Naive thymus-derived CD4-positive, alpha-beta T cell (primary cell): ENCODE measurements at places on chromosomes 4 and X. TPM values are rescaled to one million over a fixed set of nuclear protein-coding genes. Genes with fewer than 3 reads are reported as not detected.

DNA sequence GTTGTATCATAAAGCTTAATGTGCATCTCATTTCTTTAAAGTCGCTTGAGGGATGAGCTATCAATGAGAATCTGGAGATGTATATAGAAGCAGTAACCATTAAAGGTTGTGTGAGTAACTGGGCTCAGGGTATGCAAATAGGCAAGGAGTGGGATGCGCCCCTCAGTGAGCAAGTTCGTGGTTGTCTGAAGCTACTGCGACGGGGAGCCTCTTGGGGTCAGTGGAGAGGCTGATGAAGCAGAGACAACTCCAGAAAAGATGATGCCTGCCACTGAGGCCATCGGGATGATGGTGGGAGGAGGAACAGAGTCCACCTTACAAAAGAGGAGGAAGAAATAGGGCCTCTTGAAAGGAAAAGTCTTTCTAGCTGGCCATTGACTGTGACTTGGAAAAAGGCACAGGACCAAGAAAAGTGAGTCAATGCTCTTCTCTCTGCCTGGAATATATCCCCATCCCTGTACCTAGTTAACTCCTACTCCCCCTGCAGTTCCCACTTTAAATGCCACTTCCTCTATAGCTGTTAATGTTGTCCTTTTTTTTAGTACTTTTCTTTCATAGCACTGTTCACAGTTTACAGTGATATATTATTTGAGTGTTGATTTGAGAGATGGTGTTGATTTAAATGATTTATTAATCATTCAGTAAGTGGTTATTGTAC is 51.4 kb upstream of the LSM6 start:
- no peak for DNase-seq
- no peaks in the 10 kb centered on the region for H3K27me3 ChIP-seq
- H3K36me3 ChIP-seq: no peaks in the 10 kb centered on the region
- no peak overlapping the region for H3K27ac ChIP-seq

DNA sequence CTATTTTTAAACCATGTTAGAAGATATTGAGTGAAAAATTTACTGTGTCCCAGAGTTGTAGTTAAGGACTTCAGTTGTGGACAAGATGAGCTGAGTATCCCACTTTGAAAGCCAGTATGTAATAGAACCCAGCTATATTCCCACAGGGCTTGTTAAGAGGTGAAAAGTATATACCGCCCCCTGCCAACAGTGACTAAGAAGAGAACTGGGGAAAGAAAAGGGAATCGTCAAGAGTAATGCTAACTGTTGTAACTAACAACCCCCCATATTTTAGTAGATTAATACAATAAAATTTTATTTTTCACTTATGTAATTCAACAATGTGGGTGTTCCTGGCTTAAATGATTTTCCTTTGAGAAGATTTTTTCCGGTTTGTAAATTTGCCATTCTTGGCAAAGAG is 250.4 kb upstream of the GIMD1 start:
- no peaks in the 10 kb centered on the region for H3K27me3 ChIP-seq
- no peaks in the 10 kb centered on the region for H3K4me1 ChIP-seq
- no peak for DNase-seq
- no peak overlapping the region for H3K27ac ChIP-seq

GRCh38 chr4:79317711-79318110 is 8.2 kb downstream of the NAA11 start:
- DNase-seq: no peak
- H3K4me1 ChIP-seq: no peaks in the 10 kb centered on the region
- no peak overlapping the region for H3K27ac ChIP-seq
- H3K36me3 ChIP-seq: no peaks in the 10 kb centered on the region
- no peak overlapping the region for H3K4me3 ChIP-seq
- peaks cover 3% of the 10 kb centered on the region for H3K27me3 ChIP-seq

Gene CT83
- total RNA-seq: not detected

Gene HMX1
- not detected in 2 replicates for total RNA-seq

Gene SLC7A11
- 0.21 TPM for total RNA-seq

Gene NR0B1
- not detected for total RNA-seq

DNA sequence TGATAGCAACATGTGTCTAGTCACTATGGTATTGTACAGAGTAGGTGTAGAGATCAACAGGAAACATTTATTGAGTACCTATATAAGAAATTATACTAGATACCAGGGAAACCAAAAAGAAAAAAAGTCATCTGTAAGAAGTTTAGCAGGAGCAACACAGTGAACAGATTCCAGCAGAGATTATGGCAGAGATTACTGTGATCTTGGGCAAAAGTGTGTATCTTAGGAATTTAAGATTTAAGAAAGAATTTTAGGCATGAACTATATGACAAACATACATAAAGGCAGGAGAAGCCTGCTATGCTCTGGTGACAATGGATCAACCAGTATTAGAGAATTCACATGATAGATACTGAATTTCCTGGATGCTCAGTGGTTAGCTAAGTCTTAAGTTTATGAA is 37.9 kb downstream of the SNCA start:
- no peaks in the 10 kb centered on the region for H3K27me3 ChIP-seq
- H3K36me3 ChIP-seq: no peaks in the 10 kb centered on the region
- no peaks in the 10 kb centered on the region for H3K4me1 ChIP-seq
- no peak for DNase-seq

Gene MAGEA1
- total RNA-seq: not detected

DNA sequence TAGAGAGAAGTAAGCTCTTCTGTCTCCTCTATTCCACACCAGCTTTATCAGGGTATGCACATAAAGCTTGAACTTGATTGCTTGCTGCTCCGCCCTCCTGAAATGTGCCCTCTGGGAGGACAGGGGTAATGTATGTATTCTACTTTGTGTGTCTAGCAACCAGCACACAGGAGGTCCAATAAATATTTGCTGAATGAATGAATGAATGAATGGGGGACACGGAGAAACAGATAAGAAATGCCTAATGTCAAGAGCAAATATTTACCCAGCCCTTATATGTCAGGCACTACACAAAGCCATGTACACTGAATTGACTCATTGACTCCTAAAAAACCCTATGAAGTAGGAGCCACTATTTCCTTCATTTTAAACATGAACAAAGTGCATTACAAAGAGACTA is 2.3 kb upstream of the MSL3 start:
- no peaks in the 10 kb centered on the region for H3K36me3 ChIP-seq
- no peaks in the 10 kb centered on the region for H3K27me3 ChIP-seq
- no peaks in the 10 kb centered on the region for H3K4me1 ChIP-seq
- H3K4me3 ChIP-seq: no peak overlapping the region
- DNase-seq: no peak

GRCh38 chr4:106149026-106149425 is 167.0 kb downstream of the TBCK start:
- no peaks in the 10 kb centered on the region for H3K36me3 ChIP-seq
- H3K27me3 ChIP-seq: no peaks in the 10 kb centered on the region
- no peaks in the 10 kb centered on the region for H3K4me1 ChIP-seq
- H3K4me3 ChIP-seq: no peak overlapping the region
- no peak for DNase-seq

Gene ADH1C
- total RNA-seq: not detected

Gene GPAT3
- 3.0 TPM for total RNA-seq

DNA sequence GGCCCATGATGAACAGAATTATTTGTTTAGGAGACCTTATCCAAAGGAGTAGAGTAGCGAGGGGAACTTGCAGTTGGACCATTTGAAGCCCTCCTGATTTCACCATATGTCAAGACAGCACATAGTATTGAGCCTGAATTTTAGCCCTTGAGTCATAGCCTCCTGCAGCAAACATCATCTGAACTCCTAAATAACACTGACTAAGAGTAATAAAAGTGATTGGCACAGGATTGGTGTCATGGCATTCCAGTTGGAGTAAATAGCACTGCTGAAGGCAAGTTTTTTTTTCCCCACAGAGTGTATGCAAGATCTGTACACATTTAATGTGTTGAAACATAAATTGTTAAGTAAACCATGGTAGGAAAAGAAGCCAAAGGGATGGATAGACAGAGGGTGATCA is 89.0 kb downstream of the COMMD8 start:
- DNase-seq: no peak
- H3K27ac ChIP-seq: no peak overlapping the region
- no peaks in the 10 kb centered on the region for H3K27me3 ChIP-seq
- no peaks in the 10 kb centered on the region for H3K4me1 ChIP-seq
- no peaks in the 10 kb centered on the region for H3K36me3 ChIP-seq
- no peak overlapping the region for H3K4me3 ChIP-seq

DNA sequence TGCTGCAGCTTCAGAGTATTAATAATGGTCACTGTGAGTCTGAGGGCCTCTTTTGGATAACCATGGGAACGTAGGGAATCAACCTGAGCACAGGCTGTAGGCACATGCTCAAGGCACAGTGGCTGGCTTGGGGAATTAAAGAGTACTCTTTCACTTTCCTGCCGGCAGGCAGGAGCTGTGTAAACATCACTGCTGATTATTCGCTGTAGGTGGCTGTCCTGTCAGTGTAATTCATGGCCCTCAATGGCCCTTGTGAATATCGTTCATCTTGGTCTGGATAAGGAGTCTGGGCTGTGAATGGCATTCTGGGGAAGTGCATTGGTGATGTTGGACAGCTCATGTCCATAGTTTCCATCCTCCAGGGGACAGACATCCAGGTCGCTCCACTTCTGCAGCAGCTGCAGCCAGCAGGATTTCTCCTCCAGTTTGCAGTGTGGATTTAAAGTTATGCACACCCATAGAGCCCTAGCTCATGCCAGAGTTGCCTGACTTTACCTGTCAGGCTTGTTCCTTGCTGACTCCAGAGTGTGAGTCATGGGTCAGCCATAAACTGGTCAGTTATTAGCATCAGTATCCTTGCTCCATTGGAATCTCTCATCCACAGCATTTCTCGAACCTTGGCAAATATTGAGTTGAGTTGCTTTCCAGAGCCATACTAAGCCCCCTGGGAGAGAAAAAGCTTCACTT is 43.0 kb downstream of the C4orf33 start:
- DNase-seq: no peak
- H3K27ac ChIP-seq: no peak overlapping the region
- no peaks in the 10 kb centered on the region for H3K4me1 ChIP-seq
- no peaks in the 10 kb centered on the region for H3K36me3 ChIP-seq
- no peak overlapping the region for H3K4me3 ChIP-seq

DNA sequence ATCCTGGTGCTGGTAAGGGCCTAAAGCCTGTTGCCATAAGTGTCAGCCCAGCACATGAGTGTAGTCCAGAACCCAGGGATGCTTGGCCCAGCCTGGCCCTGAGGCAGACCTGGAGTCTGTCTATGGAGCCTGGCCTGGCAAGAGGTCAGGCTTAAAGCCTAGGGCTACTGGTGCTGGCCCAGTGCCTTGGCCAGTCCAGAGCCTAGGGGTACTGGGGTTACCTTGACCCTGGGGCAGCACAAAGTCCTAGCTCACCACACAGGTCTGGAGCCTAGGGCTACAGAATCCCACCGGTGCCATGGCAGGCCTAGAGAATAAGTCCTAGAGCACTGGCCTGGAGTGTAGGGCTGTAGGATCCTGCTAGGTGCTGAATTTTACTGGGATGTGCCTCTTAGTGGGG is 393.8 kb downstream of the MAGEE1 start:
- H3K27me3 ChIP-seq: no peaks in the 10 kb centered on the region
- no peak overlapping the region for H3K27ac ChIP-seq
- no peak for DNase-seq

GRCh38 chr4:70191647-70192046 is 3.9 kb upstream of the ODAM start:
- H3K27ac ChIP-seq: no peak overlapping the region
- no peak for DNase-seq
- H3K4me3 ChIP-seq: no peak overlapping the region

Gene CORIN
- not detected for total RNA-seq

Gene GAB1
- total RNA-seq: 0.38 and 0.99 TPM in 2 replicates

DNA sequence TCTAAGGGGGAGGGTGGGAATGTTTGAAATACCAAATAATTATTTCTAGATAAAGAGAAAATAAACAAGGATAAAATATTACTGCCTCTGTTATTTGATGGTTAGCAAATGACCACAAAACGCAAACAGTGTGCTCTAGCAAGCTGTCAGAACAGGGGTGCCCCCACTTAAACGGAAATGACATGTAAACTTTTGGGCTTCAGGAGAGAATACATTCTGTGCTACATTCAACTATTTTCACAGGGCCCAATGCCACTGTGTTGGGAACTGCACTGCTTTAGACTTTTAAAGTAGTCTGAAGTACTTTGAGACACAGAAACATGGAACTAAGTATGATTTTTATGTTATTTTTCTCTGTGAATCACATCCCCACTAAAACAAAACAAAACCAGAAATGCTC is 14.1 kb downstream of the CD40LG start:
- no peaks in the 10 kb centered on the region for H3K27me3 ChIP-seq
- peaks cover 73% of the 10 kb centered on the region for H3K4me1 ChIP-seq
- H3K36me3 ChIP-seq: peaks cover 8% of the 10 kb centered on the region

GRCh38 chr4:177566691-177567090 is 124.5 kb upstream of the AGA start:
- DNase-seq: no peak
- H3K27ac ChIP-seq: no peak overlapping the region
- no peaks in the 10 kb centered on the region for H3K36me3 ChIP-seq
- no peaks in the 10 kb centered on the region for H3K27me3 ChIP-seq
- H3K4me1 ChIP-seq: no peaks in the 10 kb centered on the region

- H3K27ac ChIP-seq: no peak overlapping the region
- H3K36me3 ChIP-seq: no peaks in the 10 kb centered on the region
- no peaks in the 10 kb centered on the region for H3K27me3 ChIP-seq
- no peak overlapping the region for H3K4me3 ChIP-seq
These were observed 130.9 kb downstream of the RNF150 start for GRCh38 chr4:141002323-141002805.

GRCh38 chr4:7871356-7871755 is 68.3 kb downstream of the AFAP1 start:
- no peak for DNase-seq
- H3K27ac ChIP-seq: no peak overlapping the region
- peaks cover 5% of the 10 kb centered on the region for H3K4me1 ChIP-seq
- H3K4me3 ChIP-seq: no peak overlapping the region

DNA sequence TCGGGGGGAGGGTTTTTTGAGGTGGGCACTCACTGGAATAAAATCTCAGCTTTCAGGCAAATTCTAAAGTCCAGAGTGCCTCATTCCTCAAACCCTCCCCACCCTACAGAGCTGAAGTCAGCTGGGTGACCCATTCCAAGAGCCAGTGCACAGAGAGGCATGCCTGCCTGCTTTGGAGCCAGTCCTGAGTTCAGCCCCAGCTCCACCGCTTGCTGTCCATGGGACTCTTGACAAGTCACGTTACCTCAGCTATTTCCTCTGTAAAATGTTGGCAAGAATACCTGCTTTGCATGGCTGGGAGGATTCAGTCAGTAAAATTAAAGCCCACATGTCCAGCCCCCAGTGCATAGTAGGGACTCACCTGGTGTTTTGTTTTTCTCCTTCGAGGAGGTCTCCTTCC is 125.9 kb upstream of the PJA1 start:
- H3K4me1 ChIP-seq: no peaks in the 10 kb centered on the region
- H3K4me3 ChIP-seq: no peak overlapping the region
- no peaks in the 10 kb centered on the region for H3K36me3 ChIP-seq
- no peak for DNase-seq

DNA sequence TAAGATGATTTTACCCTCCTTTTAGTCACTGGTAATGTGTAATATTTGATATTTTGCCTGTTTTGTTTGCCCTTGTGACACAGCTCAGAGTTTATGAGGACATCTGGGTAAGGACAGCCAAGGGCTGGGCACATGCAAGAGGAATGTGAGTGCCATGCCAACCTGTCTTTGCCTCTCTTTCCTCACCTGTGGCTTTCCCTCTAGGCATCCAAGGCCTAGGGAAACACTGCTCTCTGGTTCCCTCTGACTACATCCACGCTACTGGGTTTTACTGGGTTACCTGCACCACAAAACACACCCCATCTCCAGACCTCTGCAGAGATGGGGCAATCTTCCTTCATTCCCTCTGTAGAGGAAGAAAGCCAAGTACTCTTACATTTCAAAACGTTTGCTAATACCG is 7.7 kb downstream of the HPGDS start:
- H3K36me3 ChIP-seq: no peaks in the 10 kb centered on the region
- no peaks in the 10 kb centered on the region for H3K27me3 ChIP-seq
- no peak for DNase-seq
- H3K4me1 ChIP-seq: no peaks in the 10 kb centered on the region
- H3K27ac ChIP-seq: no peak overlapping the region
- H3K4me3 ChIP-seq: no peak overlapping the region
